ENCODE measurements at places on chromosomes 7 and 10.

DNA sequence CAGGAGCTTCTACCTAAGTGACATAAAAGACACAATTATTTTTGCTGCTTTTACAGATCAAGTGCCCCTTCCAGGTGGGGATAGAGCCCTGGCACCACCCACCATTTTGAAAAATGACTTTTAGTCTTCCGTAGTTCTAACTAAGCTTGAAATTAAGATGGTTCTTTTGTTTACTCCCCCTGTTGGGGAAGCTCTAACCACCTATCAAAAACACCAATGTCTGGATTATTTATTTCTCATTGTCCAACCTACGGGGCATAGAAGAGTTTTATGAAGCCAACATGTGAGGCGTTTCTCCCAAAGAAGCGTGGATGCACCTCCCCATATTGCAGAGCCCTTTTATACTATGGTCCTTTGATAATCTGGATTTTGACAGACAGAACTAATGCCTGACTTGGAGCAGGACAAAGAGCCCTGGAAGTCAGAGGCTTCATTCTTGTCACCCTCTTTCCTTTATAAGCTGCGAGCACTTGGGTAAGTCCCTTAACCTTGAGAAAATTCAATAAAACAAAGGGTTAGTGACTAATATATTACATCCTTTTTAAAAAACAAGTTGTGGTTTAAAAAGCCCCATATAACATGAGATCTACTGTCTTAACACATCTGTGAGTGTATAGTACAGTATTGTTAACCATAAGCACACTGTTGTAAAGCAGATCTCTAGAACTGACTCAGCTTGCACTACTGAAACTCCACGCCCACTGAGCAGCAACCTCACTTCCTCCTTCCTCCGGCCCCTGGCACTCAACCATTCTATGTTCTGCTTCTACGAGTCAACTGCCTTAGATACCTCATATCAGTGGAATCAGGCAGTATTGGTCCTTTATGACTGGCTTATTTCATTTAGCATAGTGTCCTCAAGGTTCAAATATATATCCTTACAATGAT lies 67.5 kb downstream of the ATXN7L1 start:
- peak; percentile 78 for DNase-seq

- no peak for DNase-seq
Measured at GRCh38 chr7:38000272-38000671, 79.8 kb downstream of the EPDR1 start.

- no peak for DNase-seq
Measured at GRCh38 chr10:29358010-29358616, 69.2 kb downstream of the LYZL1 start.

- DNase-seq, result no peak
Measured at GRCh38 chr10:74828946-74829345, 2.5 kb downstream of the KAT6B start.

All from stimulated activated CD4-positive, alpha-beta T cell treated with anti-CD3 and anti-CD28 coated beads, Interleukin-2, amount 100 ng/mL, for 4 hours (primary cell).